ENCODE measurements at places on chromosomes 7 and 10.

- no peak overlapping the region for H3K4me3 ChIP-seq
- no peak for DNase-seq
- no peaks in the 10 kb centered on the region for H3K36me3 ChIP-seq
- H3K27me3 ChIP-seq, result peaks cover 11% of the 10 kb centered on the region
- no peak overlapping the region for H3K27ac ChIP-seq
- peaks cover 19% of the 10 kb centered on the region for H3K4me1 ChIP-seq
Observed at GRCh38 chr10:13844651-13845050, 257.9 kb downstream of the PRPF18 start.

- H3K36me3 ChIP-seq, result no peaks in the 10 kb centered on the region
- DNase-seq, result no peak
- no peak overlapping the region for H3K4me3 ChIP-seq
Observed at GRCh38 chr10:44818041-44818649, 93.0 kb upstream of the TMEM72 start.

DNA sequence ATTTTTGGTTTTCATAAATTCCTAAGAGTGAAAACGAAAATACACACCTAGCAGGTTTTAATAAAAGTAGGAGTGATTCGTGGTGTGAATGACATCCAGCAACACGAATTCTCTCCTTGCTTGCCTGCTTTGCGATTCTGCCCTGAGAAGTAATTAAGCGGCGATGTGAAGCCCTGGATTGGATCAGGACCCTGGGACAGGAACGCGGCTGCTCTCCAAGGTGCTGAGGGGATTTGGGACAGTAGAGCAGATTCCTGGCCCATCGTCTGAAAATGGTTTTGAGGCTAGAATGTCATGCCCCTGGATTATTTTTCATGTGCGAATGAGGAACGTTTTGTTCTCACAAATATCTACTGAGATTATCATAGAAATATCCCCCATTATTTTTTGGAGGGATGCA lies 7.8 kb downstream of the NPS start:
- no peaks in the 10 kb centered on the region for H3K4me1 ChIP-seq
- no peaks in the 10 kb centered on the region for H3K36me3 ChIP-seq
- H3K4me3 ChIP-seq, result no peak overlapping the region
- no peak for DNase-seq

DNA sequence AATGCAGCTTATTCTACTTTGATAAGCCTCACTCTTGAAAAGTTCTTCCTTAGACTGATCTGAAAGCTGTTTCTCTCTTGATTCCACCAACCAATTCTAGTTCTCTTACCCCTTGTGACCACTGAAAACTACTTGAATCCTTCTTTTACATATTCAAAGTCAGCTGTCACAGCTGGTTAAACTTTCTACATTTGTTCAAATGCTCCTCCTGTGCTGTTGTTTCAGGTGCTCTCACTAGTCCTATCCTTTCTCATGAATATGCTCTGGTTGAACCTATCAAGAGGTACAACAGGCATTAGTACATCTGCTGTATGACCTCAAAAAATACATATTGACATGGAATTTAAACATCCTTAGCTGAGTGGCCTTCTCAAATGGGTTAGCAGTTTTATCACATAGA lies 91.5 kb downstream of the MYO3A start:
- H3K4me1 ChIP-seq, result no peaks in the 10 kb centered on the region
- no peaks in the 10 kb centered on the region for H3K27me3 ChIP-seq
- H3K27ac ChIP-seq, result no peak overlapping the region
- H3K36me3 ChIP-seq, result no peaks in the 10 kb centered on the region
- H3K4me3 ChIP-seq, result no peak overlapping the region

- peaks cover 42% of the 10 kb centered on the region for H3K27me3 ChIP-seq
- no peak for DNase-seq
- peaks cover 23% of the 10 kb centered on the region for H3K4me1 ChIP-seq
- no peaks in the 10 kb centered on the region for H3K36me3 ChIP-seq
- H3K4me3 ChIP-seq, result no peak overlapping the region
Observed at GRCh38 chr7:120991161-120991560, 2.6 kb downstream of the CPED1 start.

DNA sequence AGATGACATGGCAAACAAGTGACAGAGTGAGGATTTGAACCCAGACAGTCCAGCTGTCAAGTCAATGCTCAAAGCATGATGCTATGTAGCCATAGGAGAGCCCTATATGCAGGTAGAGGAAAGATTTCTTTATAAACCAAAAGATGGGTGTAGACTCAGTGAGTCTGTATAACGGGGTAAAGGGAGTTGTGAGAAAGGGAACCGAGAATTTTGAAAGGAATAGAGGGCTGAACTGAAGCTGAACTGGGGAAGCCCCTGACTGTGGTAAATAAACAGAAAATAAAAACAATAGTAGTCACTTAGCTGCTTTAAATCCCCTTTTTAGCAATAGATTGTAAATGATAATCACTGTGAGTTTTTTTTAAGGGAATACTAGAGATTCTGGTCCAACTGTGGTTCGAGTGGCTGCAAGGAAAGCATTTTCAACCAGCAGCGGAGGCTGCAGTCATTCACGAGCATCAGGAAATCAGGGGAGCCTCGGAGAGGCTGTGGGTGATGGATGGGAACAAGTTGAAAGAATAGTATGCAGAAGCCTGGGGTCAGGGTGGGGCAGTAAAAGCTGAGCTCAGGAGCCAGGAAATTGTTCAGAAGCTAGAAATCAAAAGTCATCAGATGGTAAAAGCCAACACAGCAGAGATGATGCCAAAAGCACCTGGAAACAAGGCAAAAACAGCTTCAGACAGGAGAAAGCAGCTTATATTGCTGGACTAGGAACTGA lies 393.5 kb downstream of the GFRA1 start:
- no peak overlapping the region for H3K4me3 ChIP-seq
- H3K4me1 ChIP-seq, result no peaks in the 10 kb centered on the region

GRCh38 chr10:117391436-117392205 lies 16.4 kb upstream of the PDZD8 start:
- no peaks in the 10 kb centered on the region for H3K36me3 ChIP-seq
- no peaks in the 10 kb centered on the region for H3K4me1 ChIP-seq
- no peak overlapping the region for H3K4me3 ChIP-seq
- DNase-seq, result no peak

- H3K27me3 ChIP-seq, result no peaks in the 10 kb centered on the region
- no peaks in the 10 kb centered on the region for H3K4me1 ChIP-seq
- H3K27ac ChIP-seq, result no peak overlapping the region
- H3K36me3 ChIP-seq, result peaks cover 24% of the 10 kb centered on the region
- no peak for DNase-seq
Observed at GRCh38 chr7:767941-768731, 41.1 kb upstream of the PRKAR1B start.

DNA sequence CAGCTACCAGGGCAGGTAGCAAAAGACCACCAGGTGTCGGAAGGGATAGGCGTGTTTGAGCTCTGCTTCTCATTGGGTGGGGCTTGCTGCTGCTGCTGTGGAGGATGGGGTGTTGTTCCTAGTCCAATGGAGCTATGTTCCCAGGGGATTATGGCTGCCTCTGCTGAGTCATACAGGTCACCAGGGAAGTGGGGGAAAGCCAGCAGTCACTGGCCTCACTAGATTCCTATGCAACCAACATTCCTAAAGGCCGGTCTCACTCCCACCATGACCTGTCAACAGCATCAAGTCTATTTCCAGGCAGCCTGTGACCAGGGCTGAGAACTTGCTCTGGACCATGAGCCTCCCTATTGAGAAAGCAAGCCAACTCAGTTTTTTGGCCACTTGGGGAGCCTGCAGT lies 1160.8 kb downstream of the REEP3 start:
- DNase-seq, result no peak
- no peak overlapping the region for H3K27ac ChIP-seq
- H3K36me3 ChIP-seq, result no peaks in the 10 kb centered on the region
- no peaks in the 10 kb centered on the region for H3K4me1 ChIP-seq

DNA sequence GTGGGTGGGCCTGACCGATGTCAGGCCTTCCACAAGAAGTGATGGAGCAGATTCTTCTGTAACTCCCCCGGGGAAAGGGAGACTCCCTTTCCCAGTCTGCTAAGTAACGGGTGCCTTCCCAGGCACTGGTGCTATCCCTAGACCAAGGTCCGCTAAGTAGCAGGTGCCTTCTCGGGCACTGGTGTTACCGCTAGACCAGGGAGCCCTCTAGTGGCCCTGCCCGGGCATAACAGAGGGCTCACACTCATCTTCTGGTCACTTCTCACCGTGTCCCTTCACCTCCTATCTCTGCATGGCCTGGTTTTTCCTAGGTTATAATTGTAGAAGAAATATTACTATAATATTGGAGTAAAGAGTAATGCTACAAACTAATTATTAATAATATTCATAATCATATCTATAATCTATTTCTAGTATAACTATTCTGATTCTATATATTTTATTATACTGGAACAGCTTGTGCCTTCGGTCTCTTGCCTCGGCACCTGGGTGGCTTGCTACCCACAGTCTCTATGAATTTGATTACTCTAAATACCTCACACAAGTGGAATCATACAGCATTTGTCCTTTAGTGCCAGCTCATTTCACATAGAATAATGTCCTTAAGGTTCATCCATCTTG lies 1378.7 kb downstream of the XPNPEP1 start:
- no peaks in the 10 kb centered on the region for H3K4me1 ChIP-seq
- no peaks in the 10 kb centered on the region for H3K27me3 ChIP-seq
- no peaks in the 10 kb centered on the region for H3K36me3 ChIP-seq
- DNase-seq, result peak; percentile 51

DNA sequence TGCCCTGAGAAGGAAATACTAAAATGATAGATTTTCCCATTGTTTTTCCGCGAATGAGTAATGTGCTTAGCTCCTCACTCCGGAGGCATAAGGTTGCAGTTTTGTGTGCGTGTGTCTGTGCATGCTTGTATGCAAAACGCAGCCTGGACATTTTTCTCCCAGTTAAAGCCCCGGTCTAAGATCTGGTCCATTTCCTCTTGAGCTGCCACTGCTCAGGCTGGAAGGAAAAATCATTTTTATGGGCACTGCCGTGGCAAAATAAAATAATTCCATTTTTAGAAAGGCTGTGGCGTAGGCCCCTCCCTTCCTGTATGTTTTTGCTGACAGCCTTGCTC lies 260.6 kb downstream of the WDR37 start:
- no peak for DNase-seq
- H3K4me3 ChIP-seq, result no peak overlapping the region
- H3K4me1 ChIP-seq, result no peaks in the 10 kb centered on the region
- no peaks in the 10 kb centered on the region for H3K36me3 ChIP-seq
- no peak overlapping the region for H3K27ac ChIP-seq

Measured in activated naive CD8-positive, alpha-beta T cell treated with anti-CD3 and anti-CD28 coated beads, Interleukin-2, amount 50 U/mL, for 24 hours (primary cell).